ENCODE measurements at places on chromosomes 16 and 17.
A peak's percentile ranks its signal among the peaks of the same experiment; 100 is the strongest.

GRCh38 chr17:17818088-17818526 is 18.7 kb downstream of the SREBF1 start:
- no peak for DNase-seq

GRCh38 chr16:12497526-12497925 is 306.2 kb downstream of the CPPED1 start:
- no peak for DNase-seq

GRCh38 chr17:59368218-59368857 is 36.9 kb downstream of the YPEL2 start:
- no peak for DNase-seq

- no peak for DNase-seq
Observed at GRCh38 chr16:27225536-27226360, 22.4 kb downstream of the KDM8 start.

GRCh38 chr16:53433509-53433908 is 762 bp upstream of the RBL2 start:
- DNase-seq = no peak

DNA sequence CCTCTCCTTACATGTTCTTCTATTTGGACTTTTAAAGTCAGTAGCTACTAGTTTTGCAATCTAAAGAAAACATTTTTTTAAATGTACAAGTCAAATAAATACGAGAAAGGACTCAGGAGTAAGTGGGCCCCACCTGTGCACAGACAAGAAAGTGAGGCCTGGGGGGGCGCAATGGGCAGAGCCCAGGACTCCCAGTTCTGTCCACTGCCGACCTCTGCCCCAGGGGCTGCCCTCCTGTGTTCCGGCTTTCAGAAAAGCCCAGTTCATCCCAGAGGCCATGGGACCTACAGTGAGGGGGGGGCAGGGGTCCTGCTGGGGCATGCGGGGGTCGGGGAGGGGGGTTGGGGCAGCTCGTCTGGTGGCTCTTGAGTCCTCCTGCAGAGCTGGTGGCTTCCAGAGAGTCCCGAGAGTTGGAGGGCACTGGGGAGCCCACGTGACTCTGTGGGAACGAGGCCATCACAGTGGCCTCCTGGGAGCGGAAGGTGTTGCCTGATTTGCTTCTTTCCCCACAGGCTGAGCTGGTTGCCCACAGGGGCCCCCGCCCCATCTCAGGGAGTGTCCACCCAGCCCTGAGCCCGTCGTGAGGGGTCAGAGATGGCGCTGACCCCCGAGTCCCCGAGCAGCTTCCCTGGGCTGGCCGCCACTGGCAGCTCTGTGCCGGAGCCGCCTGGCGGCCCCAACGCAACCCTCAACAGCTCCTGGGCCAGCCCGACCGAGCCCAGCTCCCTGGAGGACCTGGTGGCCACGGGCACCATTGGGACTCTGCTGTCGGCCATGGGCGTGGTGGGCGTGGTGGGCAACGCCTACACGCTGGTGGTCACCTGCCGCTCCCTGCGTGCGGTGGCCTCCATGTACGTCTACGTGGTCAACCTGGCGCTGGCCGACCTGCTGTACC is 2.4 kb downstream of the UTS2R start:
- DNase-seq = no peak

- no peak for DNase-seq
Observed at GRCh38 chr16:15513156-15513555, 78.8 kb downstream of the BMERB1 start.

- DNase-seq = peak; percentile 28
Observed at GRCh38 chr16:529012-529575, 1.6 kb downstream of the CAPN15 start.

- no peak for DNase-seq
Observed at GRCh38 chr17:82091264-82092066, 6.6 kb downstream of the FASN start.

- DNase-seq = no peak
Observed at GRCh38 chr16:5003211-5003610, 30.5 kb downstream of the NAGPA start.

DNA sequence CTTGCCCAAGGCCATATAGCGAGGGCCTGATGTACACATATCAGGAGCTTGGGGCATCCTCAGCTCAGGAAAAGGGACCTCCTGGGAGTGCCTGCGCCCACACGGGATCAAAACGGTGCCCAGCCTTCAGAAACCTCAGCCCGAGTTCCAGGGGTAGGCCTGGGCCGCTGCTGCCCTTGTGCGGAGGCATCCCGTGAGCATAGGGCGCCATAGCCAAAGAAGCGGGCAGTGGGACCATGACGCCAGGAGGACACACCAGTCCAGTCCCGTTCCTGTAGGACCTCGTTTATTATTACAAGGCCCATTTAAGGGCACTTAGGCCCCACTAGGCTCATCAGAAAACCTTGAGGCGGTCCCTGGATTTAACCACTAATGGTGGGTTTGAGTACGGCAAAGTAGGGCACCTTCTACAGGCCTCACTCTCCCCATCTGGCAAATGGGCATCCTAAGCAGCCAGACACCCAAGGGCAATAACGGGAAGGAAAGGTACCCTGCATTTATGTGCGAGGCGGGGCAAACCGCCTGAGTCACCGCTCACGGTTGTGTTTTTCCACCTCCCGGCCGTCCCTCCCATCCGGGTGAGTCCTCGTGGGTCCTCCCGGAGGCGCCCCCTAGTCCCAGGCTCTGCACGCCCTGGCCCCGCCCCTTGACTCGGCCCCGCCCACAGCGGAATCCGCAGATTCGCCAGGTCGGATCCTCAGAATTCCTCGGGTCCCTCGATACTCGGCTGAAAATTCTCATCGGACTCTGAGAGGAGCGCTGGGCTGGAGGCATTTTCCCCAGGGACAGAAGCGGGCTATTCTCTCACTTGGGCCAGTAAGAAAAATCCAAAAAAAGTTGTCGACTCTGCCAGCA is 726 bp upstream of the SETD1A start:
- DNase-seq = peak; percentile 91

- DNase-seq = peak; percentile 52
Observed at GRCh38 chr16:69930117-69930776, 20.9 kb upstream of the CLEC18A start.

- no peak for DNase-seq
Observed at GRCh38 chr17:81234940-81235821, 3.7 kb downstream of the TEPSIN start.

DNA sequence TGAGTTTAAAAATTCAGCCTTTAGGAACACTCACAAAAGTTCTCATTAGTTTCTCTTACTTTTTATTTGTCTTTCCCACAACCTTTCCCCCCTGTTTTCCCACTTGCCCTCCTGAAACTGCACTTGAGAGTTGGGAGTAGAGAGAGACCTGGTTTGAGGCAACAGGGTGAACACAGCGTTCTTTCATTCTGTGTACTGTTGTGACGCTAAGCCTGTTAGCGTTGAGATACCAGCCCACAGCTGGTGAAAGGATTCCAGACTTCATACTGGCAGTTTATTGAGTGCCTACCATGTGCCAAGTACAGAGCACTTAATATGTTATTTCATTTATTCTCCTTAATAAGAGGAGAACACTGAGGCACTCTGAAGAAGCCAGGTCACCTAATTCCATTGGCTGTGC is 10.3 kb downstream of the TNRC6C start:
- no peak for DNase-seq

DNA sequence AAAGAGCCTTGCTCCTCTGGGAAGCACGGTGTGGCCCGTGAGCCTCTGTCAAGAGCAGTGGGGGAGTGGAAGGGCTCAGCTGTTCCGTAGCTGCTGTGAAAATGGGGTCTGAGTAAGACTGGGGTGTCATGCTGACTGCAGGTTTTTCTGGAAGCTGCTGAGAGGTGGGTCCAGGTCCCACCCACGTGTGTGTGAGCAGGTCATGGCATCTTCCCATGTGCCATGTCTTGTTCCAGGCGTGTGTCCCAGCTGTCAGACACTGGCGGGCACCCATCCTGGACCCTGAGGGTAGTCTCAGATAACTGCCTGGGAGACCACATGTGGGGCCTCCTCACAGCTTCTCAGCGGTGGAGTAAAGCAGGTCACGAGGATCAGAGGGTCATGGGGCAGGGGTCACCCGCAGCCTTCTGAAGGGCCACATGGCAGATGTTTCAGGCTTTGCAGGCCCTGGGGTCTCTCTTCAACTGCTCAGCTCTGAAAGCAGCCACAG is 92.9 kb downstream of the NPIPB11 start:
- DNase-seq = no peak

DNA sequence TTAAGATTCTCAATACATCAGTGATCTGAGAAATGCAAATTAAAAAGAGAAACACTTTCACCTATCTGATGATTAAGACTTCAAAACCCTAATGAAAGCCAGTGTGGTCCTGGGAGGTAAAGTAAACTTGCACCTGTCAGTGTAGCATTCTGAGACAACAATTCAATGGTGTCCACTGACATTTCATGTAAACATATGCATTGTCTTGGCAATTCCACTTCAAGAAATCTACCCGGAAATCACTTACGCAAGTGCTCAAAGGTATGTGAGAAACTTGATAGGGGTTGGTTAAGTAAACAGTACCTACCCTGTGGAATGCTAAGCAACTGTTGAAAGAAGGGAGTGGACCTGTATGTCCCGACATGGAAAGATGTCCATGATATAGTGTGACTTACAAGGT is 2.1 kb downstream of the ST6GALNAC1 start:
- DNase-seq = no peak

- no peak for DNase-seq
Observed at GRCh38 chr16:165539-166374, at the start of gene HBM. HBM (plus strand) TSS chr16:165978; CDS start chr16:165998, 20 bp downstream.

GRCh38 chr16:54231919-54232318 is 54.7 kb downstream of the IRX3 start:
- no peak for DNase-seq

GRCh38 chr17:50865060-50865867 is 890 bp downstream of the TOB1 start:
- DNase-seq = peak; percentile 56

DNA sequence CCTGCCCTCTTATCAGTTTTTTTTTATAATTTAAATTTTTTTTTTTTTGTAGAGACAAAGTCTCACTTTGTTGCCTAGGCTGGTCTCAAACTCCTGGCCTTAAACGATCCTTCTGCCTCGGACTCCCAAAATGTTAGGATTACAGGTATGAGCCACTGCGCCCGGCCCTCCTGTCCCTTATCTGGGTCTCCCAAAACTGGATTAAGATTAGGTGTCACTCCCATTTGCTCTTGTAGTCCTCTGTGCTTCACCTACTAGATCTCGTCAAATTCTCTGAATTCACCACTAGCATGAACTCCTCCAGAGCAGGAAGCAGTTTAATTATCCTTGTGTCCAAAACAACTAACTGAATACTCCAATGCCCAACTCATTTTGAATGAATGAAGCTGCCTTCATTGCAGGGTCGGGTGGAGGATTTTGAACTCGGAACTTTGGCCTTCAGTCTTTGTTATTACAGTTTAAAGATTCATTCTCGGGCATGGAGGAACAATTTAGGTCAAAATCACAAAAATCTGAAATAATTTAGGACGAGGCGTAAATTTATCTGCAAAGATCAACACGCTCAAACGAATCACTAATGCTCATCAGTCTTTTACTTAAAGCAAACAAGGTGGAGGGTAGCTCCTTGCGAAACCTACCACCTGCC is 802 bp upstream of the ATXN2L start:
- DNase-seq = no peak

- no peak for DNase-seq
Observed at GRCh38 chr16:12062343-12063003, 85.9 kb downstream of the SNX29 start.

DNA sequence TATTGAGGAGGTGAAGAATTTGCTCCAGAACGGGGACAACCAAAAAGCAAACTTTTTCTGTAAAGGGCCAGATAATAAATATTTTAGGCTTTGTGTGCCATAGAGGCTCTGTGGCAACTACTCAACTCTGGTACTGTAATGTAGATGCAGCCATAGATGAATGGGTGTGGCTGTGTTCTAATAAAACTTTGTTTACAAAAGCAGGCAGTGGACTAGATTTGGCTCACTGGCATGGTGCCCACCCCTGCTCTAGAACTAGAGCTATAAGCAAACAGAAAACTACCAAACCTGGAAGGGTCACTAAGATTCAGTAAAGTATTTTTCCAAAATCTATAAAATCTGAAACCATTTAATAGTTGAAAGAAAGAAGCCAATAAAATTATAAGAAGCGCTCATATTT is 24.6 kb upstream of the SMURF2 start:
- no peak for DNase-seq

- no peak for DNase-seq
Observed at GRCh38 chr16:30688701-30689100, 10.3 kb upstream of the SRCAP start.

- DNase-seq = no peak
Observed at GRCh38 chr17:79681101-79681621, 49.6 kb upstream of the ENPP7 start.

DNA sequence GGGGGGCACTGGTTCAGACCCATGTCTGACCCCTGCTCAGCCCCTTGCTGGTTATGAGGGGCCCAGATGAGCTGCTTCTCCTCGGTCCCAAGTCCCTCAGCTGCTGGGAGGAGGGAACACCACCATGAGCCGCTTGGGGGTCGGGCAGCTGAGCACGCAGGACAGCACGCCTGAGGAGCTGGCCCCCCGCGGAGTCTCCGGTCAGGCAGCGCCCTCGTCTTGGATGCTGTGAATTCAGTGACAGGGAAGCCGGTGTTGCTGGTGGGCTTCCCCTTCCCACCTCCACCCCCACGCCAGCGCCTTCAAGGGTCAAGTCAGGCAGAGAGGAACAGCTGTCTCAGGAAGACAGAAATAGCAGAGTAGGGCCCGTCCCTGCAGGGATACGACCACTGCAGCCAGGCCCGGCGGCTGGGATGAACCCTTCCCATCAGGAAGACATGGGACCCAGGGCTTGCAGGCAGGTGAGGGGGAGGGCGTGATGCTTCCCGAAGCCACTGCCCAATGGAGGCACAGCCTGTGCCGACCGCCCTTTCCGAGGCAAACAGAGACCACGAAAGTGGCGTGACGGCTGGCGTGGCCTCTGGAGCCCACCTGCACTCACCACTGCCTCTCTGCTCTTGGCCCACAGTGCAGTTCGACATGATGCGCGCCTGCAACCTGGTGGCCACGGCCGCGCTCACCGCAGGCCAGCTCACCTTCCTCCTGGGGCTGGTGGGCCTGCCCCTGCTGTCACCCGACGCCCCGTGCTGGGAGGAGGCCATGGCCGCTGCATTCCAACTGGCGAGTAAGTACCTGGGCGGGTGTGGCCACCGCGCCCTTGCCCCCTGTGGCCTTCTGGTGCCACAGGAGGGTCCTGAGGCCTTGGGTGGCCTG is 8.1 kb downstream of the TMEM204 start:
- DNase-seq = no peak

GRCh38 chr16:13426269-13426668 is 493.7 kb upstream of the ERCC4 start:
- DNase-seq = no peak

GRCh38 chr16:88347656-88348376 is 34.9 kb upstream of the ZNF469 start:
- DNase-seq = no peak

DNA sequence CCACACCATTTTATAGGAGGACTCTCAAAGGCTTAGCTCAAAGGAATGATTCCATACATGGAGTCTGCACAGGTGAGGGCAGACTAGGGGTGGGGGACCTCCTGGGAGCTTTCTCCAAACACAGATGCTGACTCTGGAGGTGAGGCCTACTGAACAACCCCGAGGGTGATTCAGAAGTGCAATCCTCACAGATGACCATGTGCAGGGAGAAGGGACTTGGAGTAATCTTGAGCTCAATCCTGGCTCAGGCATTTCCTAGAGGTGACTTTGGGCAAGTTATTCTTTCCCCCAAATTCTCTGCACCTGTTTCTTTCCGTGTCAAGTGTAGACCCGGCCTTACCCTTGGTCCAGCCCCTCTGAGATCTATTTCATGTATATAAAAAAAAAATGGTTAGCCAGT is 401.5 kb downstream of the SLC39A11 start:
- DNase-seq = no peak

All from CD4-positive, alpha-beta T cell treated with Interleukin-15 for 4 hours (primary cell).